Activated CD4-positive, alpha-beta T cell treated with anti-CD3 and anti-CD28 coated beads, Interleukin-2, amount 50 U/mL, for 4 hours (primary cell): ENCODE measurements at places on chromosomes 11 and 22.

- DNase-seq: no peak
Observed at GRCh38 chr22:26707090-26707489, 49.7 kb downstream of the MIAT start.

DNA sequence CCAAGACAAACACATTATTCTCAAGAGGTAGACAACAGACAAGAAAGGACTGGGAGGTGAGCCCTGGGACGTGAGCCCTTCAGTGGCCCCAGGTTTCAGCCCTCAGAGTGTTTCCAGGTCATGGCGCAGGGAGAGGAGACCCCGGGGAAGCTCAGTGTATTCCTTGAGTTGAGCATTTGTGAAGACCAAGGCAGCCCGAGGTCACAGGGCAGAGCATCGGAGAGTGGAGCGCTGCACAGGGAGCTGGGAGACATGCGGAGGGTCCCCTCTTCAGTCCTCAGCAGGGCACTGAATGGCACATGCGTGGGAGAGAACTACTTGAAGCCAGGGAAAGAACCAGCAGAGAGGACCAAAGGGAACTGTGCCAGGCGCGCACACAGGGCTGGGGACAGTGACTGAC, 11.7 kb downstream of the KRTAP5-6 start:
- DNase-seq: no peak

- no peak for DNase-seq
Observed at GRCh38 chr22:31127181-31127772, 4.5 kb downstream of the INPP5J start.

DNA sequence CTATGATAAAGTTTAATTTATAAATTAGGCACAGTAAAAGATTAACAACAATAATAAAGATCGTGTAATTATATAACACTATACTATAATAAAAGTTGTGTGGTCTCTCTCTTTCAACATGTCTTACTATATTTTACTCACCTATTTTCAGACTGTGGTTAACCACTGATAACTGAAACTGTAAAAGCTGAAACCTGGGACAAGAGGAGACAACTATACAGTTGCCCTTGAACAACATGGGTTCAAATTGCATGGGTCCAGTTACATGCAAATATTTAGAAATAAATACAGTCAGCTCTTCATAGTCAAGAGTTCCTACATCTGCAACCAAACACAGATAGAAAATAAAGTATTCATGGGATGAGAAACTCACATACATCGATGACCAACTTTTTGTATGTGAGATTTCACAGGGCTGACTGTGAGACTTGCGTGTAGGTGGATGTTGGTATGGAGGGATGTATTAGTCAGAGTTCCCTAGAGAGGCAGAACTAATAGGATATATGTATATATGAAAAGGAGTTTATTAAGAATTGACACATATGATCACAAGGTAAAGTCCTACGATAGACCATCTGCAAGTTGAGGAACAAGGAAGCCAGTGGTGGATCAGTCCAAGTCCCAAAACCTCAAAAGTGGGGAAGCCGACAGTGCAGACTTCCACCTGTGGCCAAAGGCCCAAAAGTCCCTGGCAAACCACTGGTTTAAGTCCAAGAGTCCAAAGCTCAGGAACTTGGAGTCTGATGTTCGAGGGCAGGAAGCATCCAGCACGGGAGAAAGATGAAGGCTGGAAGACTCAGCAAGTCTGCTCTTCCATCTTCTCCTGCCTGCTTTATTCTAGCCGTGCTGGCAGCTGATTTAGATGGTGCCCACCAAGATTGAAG, 359.5 kb downstream of the INSC start:
- DNase-seq: no peak

- DNase-seq: no peak
Observed at GRCh38 chr11:134584706-134585445, 172.8 kb upstream of the B3GAT1 start.

GRCh38 chr11:35168671-35169070, 29.7 kb downstream of the CD44 start:
- no peak for DNase-seq

DNA sequence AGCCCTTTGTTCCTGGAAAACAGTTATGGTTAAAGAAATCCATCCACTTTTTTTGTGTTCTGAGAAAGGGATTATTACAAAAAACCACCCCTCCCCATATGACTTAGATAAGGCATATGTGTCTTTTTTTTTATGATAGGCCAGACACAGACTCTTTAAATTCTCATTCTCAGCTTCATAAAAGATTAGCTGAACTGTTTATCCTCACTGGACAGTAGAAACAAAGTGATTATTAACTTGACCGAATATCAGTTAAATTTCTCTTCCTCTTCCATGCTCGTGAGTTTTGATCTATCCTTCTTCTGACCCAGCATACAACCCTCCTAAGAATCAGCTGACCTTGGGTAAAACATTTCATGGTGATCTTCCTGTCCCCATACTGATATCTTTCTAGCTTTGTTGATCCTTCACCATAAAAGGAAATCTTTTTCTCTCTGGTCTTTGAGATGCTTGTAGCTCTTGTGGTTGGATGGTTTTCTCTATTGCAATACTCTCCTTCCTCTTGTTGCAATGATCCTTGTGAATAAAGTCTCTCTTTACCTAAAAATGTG, 26.2 kb downstream of the OR2AG2 start:
- DNase-seq: no peak

DNA sequence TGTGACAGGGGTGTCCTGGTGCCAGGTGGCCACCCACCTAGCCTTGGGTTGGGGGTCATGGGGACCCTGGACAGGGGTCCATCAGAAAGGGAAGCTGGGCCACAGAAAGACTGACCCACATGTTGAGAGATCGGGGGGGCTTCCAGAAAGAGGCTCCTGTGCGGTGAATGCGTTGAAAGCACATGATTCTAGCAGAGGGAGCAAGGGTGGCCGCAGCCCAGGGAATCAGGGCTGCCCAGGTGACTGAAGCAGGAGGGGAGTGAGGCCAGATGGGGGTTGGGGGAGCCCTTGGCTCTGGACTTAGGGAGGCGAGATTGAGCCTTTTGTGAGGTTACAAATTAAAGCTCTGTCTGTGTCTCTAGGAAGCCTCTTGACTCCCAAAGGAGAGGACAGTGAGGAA, 80.7 kb downstream of the MORC2 start:
- DNase-seq: no peak

- DNase-seq: no peak
Observed at GRCh38 chr11:67271541-67272284, 5.4 kb downstream of the GRK2 start.

- no peak for DNase-seq
Observed at GRCh38 chr11:120707663-120708062, 196.1 kb downstream of the GRIK4 start.

DNA sequence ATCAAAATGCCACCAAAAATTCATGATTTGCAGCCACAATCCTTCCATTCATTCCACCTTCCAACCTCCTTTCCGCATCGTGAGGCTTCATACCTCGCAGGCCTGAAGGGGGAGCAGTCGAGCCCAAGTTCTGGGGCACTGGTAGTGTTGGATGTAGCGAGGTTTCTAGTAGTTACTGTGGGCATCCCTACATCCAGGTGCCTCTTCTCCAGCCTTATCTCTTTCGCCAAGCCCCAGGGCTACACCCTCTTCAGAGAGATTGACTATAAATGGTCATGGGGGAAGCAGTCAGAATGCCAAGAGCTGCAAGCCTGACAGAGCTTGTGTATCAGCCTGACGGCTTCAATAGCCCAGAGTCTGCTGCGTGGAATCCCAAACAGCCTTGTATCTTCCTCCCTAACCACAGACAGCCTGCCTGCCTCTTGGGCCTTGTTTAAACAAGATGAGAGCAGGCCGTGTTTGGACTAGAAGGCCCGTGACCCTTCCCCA, 28.9 kb downstream of the CLMP start:
- DNase-seq: no peak

DNA sequence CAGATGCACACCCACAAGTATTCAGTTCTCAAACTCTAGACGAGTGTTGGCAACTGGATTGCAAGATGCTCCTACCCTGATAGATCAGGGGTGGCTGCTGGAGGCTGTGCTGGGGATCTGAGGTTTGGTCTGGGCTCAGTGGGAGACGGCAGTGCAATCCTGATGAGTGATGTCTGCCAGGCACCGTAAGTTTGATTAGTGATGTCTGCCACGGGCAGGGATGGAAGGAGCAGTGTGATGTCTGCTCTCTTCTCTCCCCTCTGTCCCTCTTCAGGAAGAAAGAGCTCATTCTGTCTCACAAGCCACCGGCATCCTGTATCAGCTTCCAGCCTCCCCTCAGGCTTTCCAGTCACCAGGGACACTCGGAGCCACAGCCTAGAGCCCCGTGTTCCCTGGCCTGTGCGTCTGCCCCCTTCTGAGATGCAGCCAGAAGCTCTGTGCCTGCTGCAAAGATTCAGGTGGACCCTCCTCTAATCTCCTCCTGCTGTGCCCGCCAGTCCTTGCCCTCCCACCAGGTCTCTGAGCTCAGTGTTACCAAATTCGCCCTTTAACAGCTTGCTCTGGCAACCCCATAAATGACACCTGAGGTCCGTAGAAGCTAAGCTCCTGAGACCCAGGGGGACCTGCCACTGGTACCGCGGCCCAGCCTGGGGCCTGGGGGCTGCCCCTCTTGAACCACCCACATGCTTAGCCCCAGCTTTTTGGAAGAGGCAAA, 19.9 kb downstream of the TP53I11 start:
- DNase-seq: no peak
